ENCODE measurements at places on chromosomes 11 and 22.

DNA sequence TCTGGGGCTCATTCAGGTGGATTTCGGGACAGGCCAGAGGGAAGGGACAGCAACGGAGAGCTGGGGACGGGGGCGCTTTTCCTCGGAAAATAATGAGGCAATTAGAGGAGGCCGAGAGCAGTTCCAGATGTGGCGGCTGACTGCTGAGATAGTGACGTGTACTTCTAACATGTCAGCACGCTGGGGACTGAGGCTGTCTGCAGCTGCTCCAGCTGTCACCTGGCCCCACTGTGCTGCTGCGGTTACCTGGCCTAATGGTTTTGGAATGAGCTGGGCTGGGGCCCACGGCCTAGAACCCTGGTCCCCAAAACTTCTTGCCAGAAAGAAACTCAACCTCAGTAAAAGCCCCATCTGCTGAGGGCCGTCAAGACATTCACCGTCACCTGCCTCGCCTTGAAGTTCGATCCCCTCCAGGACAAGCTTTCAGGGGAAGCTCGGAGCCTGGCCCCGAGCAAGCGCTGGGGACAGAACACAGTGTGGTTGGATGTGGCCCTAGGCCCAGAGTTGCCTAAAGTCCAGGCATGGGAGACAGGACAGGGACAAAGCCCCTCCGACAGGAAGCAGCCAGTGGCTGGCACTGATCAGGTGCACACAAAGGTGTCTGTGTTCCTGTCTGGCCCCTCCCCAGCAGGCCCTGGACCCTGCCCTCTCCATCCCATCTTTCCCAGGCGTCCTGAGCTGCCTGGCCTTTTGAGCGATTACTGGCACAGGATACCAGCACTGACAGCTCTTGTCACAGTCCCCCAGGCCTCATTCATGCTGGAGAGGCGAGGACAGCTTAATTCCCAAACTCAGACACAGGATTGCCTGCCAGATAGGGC, 22.1 kb downstream of the RPUSD4 start:
- peak; percentile 69 for DNase-seq

DNA sequence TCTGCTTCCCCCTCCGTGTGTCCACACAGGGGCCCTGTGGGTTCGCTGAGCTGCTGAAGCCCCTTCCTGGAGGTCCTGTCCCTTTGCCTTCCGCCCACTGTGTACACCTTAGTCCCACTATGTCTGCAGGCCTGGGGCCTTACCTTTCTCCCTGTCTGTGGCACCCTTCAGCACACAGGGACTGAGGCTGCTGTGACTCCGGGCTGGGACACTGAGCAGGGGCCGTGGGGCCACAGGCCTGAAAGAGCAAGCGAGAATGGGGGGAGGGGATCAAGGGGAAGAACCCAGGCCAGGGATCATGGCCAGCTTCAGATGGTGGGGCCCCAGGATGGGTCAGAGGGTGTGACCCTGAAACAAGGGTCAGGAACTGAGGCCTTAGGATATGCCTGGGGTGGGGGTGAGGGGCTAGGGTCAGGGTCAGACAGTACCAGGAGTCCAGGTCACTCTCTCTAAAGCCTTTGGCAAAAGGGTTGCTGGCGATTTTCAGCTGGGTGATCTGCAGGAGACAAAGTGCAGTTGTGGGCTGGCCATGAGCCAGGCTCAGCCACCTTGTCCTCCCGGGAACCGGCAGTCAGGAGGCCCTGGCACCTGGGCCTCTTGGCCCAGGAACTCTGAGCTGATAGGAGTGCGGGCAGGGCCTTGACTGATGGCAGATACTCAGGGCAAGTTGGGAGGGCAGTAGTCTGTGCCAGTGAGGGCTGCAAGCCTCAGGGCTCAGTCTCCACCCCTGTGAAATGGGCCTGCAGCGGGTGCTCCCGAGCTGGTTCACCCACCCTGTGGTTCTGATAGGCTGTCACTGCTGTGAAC, 2.6 kb upstream of the NUDT8 start:
- no peak for DNase-seq

GRCh38 chr11:117186431-117186761, 7.9 kb downstream of the SIDT2 start:
- no peak for DNase-seq

GRCh38 chr22:31637891-31638618, 24.0 kb downstream of the PISD start:
- peak; percentile 73 for DNase-seq

Measured in GM10248 (cell line).